CD4-positive, alpha-beta memory T cell (primary cell): ENCODE measurements at places on chromosomes 5 and 9. TPM values are rescaled to one million over a fixed set of nuclear protein-coding genes. Genes with fewer than 3 reads are reported as not detected.
A peak's percentile ranks its signal among the peaks of the same experiment; 100 is the strongest.

Gene CDX1
- total RNA-seq = not detected

Gene FOXD4L6
- not detected for total RNA-seq

Gene COMMD10
- total RNA-seq = 32.0 TPM

GRCh38 chr9:94866770-94867169, 140.3 kb downstream of the AOPEP start:
- peaks cover 35% of the 10 kb centered on the region for H3K4me1 ChIP-seq
- H3K27me3 ChIP-seq = no peaks in the 10 kb centered on the region
- no peaks in the 10 kb centered on the region for H3K36me3 ChIP-seq

DNA sequence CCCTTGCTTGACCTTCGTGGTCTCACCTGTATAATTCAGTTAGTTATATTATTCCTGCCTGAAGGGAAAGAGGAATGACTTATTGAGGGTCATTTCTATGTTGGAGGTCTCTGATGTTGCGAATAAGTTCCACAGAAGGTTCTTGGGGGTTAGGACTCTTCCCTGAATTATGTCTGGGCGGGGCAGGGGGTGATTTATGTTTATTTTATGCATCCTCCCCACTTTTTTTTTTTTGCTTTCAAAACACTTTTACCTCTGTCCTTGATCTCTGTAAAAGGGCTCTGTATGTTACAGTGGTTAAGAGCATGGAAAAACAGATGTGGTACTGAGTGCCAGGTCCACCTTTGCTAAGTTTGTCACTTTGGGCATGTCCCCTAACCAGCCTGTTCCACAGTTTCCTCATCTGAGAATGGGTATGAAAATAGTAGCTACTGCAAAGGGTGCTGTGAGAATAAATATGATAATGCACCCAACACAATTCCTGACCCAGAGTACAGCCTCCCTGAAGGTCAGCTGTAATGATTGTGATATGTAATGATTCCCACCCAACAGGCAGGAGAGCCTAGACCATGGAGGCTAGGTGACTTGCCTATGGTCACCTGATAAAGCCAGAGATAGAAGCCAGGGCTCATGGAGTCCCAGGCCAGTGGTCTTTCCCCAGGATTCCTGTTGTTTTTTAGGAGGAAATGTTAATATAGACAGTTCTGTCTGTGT, 54.8 kb downstream of the SLC22A5 start:
- peaks cover 100% of the 10 kb centered on the region for H3K4me1 ChIP-seq
- H3K4me3 ChIP-seq = no peak overlapping the region
- H3K36me3 ChIP-seq = peaks cover 13% of the 10 kb centered on the region
- peak overlapping the region; percentile 77 for H3K27ac ChIP-seq
- DNase-seq = no peak

GRCh38 chr9:89465726-89466308, 32.1 kb downstream of the SEMA4D start:
- peaks cover 4% of the 10 kb centered on the region for H3K36me3 ChIP-seq
- H3K4me3 ChIP-seq = peak overlapping the region; percentile 31
- DNase-seq = no peak
- H3K27me3 ChIP-seq = no peaks in the 10 kb centered on the region
- peaks cover 100% of the 10 kb centered on the region for H3K4me1 ChIP-seq

- no peaks in the 10 kb centered on the region for H3K4me1 ChIP-seq
- DNase-seq = no peak
- no peak overlapping the region for H3K4me3 ChIP-seq
- no peaks in the 10 kb centered on the region for H3K36me3 ChIP-seq
- H3K27ac ChIP-seq = no peak overlapping the region
- no peaks in the 10 kb centered on the region for H3K27me3 ChIP-seq
These were observed 527.7 kb upstream of the WWC1 start for GRCh38 chr5:167763772-167764171.

GRCh38 chr9:19975499-19975898, 186.7 kb upstream of the SLC24A2 start:
- H3K27ac ChIP-seq = no peak overlapping the region
- H3K27me3 ChIP-seq = no peaks in the 10 kb centered on the region
- H3K36me3 ChIP-seq = no peaks in the 10 kb centered on the region
- peaks cover 12% of the 10 kb centered on the region for H3K4me1 ChIP-seq

DNA sequence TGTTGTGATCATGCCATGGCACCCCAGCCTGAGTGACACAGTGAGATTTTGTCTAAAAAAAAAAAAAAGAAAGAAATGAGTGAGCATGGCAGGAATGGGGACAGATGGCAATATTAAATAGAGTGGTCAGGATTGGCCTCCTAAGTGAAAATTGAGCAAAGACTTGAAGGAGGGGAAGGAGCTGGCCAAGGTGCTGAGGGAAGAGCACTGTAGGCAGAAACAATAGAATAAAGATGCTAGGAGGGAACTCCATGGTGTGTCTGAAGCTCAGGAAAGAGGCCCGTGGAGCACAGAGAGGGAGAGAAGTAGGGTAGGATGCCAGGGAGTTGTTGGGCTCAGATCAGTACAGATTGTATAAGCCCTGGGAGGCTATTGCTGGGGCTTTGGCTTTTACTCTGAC, 64.4 kb upstream of the PCAT7 start:
- H3K36me3 ChIP-seq = no peaks in the 10 kb centered on the region
- no peak overlapping the region for H3K4me3 ChIP-seq
- H3K4me1 ChIP-seq = no peaks in the 10 kb centered on the region
- no peak for DNase-seq

DNA sequence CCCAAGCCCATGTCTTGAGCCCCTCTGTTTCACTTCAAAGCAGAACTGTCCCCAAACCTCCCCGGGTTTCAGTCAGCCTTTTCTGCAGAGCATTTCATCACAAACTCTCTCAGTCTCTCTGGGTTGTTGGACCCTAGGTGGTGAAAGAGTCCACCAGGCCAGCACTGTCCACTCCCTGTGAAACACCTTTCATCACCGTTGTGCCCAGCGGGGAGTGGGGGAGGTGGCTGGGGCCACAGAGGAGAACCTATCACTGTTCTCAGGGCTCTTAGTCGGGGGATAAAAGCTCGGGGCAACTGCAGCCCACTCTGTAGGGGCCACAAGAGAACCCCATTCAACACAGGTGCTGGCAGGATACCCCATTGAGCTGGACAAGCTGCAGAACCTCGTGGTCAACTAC, 5.4 kb upstream of the RABL6 start:
- H3K27ac ChIP-seq = no peak overlapping the region
- H3K4me3 ChIP-seq = no peak overlapping the region
- no peaks in the 10 kb centered on the region for H3K27me3 ChIP-seq
- no peaks in the 10 kb centered on the region for H3K36me3 ChIP-seq

DNA sequence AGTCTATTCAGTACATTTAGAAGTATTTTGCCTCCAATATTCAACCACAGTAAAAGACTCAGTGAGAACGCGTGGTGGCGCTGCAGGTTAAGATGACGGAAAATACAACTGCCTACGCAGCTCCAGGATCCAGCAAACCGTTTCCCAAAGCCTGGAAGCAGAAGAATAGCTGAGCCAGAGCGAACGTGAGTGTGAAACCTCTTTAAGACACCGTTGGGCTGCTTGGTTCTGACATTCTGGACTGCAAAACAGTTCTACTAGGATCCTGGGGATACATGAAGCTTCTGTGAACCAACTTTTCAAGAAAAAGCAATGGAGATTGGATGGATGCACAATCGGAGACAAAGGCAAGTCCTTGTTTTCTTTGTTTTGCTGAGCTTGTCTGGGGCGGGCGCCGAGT, at the start of gene PCDHB16:
Gene PCDHB16 (plus strand): TSS at position 140 of the 400 bp plus-strand sequence. CDS start 173 bp downstream, at position 313.
- no peak for DNase-seq
- H3K4me3 ChIP-seq = no peak within 1 kb of the TSS
- no peaks in the 10 kb centered on the region for H3K36me3 ChIP-seq
- H3K4me1 ChIP-seq = no peaks in the 10 kb centered on the region
- no peak within 1 kb of the TSS for H3K27ac ChIP-seq
- no peaks in the 10 kb centered on the region for H3K27me3 ChIP-seq

DNA sequence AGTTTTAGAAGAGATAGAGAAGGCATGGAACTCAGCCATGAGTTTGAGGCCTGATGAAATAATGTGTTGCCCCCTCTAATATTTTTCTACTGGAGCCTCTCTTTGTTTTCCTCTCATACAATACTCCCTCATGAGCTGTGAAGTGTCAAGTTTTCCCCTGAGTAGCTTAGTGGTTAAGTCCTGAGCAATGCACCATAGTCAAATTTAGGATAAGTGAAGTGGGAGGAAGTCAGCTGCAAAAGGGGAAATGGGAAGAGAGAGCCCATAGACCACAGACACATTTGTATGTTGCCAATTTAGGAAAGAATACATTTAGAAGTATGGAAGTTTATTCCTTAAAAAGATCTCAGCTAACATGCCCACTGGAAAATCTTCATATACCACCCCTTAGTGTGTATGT, 171.5 kb upstream of the NREP start:
- H3K27ac ChIP-seq = no peak overlapping the region
- no peak overlapping the region for H3K4me3 ChIP-seq
- no peaks in the 10 kb centered on the region for H3K4me1 ChIP-seq
- H3K27me3 ChIP-seq = no peaks in the 10 kb centered on the region
- no peaks in the 10 kb centered on the region for H3K36me3 ChIP-seq
